SK-MEL-5 (cell line): ENCODE measurements at places on chromosomes 2 and 18.
A peak's percentile ranks its signal among the peaks of the same experiment; 100 is the strongest.

- no peak for DNase-seq
Observed at GRCh38 chr2:190149200-190149599, 86.7 kb upstream of the MSTN start.

DNA sequence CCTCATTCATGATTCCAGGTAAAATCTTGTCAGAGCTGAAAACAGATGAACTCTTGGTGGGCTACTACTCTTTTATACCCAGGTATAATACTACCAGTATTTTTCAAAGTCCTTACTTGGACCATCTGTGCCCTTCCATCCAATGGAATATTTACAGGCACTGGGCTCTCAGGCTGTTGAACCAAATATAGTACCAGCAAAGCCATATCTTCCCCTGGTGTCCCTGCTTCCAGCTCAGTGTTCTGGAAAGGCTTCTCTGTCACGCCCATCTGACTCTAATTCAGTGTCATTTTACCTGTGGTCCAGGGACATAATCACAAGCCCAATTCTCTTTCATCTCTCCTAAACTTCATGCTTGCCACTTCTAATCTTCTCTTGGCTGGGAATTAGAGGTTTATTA is 119.2 kb upstream of the STK17B start:
- DNase-seq: no peak

GRCh38 chr2:234320066-234320465 is 176.8 kb downstream of the ARL4C start:
- DNase-seq: no peak

GRCh38 chr2:121816797-121817196 is 61.3 kb downstream of the TSN start:
- DNase-seq: no peak

DNA sequence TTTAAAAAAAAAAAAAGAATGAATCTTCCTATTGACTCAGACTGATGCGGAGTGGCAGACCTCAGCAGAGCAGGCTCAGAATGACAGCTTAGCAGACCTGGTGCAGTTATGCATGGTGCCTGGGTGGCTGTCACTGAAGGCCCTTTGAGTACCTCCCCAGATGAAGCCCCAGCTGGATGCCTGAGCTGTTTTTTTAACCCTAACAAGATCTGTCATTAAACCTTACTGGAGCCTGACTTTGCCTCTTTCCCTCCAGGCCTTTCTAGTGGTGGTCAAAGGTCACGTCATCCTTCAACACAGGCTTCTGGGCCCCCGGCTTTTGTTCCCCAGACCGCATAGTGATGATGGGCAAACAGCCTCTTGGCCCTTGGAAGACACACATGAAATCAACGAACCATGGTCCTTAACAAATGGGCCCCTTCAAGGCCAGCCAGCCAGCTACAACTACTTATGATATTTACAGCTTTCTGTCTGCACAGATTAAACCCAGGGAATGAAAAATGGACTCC is 138.3 kb upstream of the CYP1B1 start:
- no peak for DNase-seq

DNA sequence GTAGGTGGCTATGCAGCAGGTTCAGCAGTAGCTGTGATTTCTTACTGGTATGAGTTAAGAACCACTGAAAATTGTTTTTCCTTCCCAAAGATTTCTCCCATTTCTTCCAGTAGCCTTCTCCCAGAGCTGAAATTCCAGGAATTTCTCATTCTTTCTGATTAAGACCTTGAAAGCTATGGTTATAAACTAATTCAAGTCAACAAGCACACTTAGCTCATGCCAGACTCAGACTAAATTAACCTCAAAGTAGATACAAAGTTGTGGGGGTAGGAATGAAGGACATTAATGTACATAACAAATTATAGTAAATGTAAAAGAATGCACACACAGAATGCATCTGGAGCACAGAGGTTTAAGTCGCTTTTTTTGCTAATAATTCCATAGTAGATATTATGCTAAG is 103.6 kb upstream of the SOX11 start:
- DNase-seq: no peak

- no peak for DNase-seq
Observed at GRCh38 chr2:218721934-218722333, 11.3 kb downstream of the TTLL4 start.

DNA sequence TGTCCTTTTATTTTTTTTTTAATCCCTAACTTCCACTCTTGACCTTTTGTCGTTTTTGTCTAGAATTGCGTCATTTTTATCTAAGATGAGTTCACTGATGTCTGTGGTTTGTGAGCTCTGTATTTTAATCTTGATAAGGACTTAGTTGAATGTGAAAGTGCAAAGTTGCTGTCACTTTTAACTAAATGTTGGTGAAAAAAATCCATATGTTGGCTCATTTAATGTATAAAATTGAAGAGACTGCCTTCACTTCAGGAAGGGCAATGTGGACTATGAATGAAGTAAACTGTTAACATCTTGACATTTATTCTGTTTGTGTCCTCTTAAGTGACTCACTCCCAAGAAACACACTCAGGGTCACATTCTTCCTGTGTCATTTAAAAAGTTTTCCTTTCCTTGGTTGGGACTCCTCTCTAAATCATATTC is 256.6 kb upstream of the RASGRP3 start:
- DNase-seq: peak; percentile 49

GRCh38 chr2:40097691-40098385 is 318.8 kb upstream of the THUMPD2 start:
- DNase-seq: no peak

DNA sequence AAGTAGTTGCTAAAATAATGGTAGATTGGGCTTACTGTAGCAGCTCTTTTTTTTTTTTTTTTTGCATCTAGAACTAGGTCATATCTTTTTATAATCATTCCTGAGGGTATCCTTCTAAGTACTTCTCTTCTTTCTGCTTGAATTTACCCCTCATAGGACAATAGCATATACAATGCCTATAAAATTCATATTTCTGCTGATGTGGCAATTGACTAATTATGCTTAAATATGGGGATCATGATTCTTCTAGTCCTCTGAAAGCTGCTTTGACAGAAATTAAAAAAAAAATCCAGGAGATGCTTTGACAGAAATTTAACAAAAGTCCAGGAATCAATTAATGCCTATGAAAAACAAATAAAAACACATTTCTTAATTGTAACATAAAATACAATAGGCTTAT is 358.4 kb downstream of the CCDC85A start:
- no peak for DNase-seq

DNA sequence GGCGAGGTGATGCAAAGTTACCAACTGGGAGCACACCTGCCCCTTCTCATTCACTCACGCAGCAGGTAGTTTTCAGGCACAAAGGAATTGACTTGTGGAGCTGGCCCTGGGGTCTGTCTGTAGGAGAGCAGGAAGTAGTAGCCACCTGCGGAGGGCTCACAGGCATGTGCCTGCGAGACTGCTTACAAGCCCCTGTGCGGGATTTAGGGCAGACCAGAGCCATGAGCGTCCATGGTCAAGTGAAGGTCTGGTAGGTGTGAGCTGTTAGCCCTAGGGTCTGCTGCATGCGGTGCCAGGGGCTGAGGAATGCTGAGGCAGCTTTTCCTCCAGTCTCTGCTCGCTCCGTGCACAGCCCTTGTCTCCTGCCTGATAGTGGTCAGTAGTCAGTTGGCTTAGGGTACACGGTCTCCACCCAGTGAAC is 18.9 kb downstream of the INPP4A start:
- DNase-seq: no peak

DNA sequence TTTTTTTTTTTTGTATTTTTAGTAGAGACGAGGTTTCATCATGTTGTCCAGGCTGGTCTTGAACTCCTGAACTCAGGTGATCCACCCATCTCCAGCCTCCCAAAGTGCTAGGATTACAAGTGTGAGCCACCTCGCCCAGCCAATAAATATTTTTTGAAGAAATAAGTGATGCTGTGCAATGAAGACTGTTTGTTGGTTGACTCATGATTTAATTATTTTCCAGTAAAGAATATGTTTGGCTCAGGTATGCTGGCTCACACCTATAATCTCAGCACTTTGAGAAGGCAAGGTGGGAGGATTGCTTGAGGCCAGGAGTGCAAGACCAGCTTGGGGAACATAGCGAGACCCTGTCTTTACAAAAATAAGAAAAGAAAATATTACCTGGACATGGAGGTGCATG is 41.8 kb upstream of the LPIN2 start:
- no peak for DNase-seq

- DNase-seq: peak; percentile 85
Observed at GRCh38 chr2:714005-714741, 37.0 kb upstream of the TMEM18 start.

GRCh38 chr2:145849466-145849865 is 1329.5 kb upstream of the ZEB2 start:
- no peak for DNase-seq

GRCh38 chr2:232231554-232231953 is 147.0 kb upstream of the ALPP start:
- no peak for DNase-seq

- DNase-seq: no peak
Observed at GRCh38 chr2:118047380-118047826, 33.5 kb upstream of the CCDC93 start.

DNA sequence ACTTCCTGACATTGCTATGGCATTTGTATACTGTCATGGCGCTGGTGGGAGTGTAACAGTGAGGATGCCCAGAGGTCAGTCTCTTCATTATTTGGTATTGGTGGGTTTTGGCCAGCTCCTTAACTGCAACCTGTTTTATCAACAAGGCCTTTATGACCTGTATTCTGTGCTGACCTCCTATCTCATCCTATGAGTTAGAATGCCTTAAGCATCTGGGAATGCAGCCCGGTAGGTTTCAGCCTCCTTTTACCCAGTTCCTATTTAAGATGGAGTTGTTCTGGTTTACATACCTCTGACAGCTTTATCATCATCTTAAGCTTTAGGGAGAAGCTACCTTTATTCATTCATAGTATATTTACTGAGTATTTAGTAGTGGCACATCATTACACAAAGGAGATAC is 103.8 kb downstream of the RAPGEF4 start:
- DNase-seq: no peak

DNA sequence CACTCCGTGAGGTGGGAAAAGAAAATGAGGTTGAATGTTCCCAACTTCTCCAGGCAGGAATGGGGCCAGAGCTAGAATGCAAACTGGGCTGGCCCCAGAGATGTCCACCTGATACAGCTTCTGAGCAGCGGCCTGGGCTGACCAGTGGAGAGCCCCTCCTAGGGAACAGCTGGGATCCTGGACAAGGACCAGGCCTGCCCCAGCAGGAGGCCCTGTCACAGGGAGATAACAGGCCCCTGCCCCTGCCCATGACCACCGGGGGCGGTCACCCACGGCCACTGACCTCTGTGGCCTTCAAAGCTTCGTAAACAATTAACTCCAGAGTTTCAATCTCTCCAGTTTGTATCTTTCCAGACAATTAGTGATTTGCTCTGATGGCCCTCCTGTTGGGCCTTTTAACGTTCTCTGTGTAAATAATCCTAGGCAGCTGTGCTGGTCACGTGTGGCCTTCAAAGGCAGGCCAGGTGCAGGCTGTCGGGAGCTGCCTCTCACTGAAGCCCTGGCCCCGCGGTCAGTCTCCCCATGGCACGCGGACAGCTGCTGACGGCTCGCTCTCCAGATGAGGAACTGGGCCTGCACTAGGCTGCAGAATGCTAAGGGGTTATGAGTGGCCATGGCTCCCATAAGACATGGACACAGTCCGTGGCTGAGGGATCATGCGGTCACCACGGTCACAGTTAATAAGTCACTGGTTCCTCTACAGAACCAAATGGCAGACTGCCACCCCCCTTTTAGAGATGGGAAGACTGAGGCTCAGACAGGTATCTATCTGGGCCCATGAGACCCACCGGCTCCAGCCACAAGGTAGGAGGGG is 9.2 kb downstream of the HS6ST1 start:
- DNase-seq: no peak

- no peak for DNase-seq
Observed at GRCh38 chr2:95039363-95039762, 13.9 kb downstream of the MAL start.

DNA sequence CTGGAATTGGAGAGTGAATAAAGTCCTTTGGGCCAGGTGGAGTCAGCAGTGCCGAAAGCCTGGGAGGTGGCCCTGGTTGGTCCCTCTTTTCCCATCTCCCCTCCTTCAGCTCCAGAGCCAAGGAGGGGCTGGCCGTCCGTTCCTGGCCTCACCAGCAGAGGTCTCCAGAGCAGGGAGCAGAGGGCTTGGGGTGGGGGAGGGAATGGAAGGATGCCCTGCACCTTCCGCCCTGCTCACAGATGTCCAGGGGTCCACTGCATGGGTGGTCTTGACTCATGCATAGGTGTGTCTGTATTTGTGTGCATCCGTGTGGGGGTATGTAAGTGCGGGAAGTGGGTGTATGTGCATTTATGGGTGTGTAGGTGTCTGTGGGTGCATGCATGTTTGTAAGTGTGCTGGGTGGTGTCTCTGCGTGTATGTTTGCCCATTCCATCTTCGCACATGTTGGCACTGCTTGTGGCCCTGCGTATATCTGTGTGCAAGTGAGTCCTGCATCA is 201.8 kb downstream of the ZFP36L2 start:
- peak; percentile 81 for DNase-seq

DNA sequence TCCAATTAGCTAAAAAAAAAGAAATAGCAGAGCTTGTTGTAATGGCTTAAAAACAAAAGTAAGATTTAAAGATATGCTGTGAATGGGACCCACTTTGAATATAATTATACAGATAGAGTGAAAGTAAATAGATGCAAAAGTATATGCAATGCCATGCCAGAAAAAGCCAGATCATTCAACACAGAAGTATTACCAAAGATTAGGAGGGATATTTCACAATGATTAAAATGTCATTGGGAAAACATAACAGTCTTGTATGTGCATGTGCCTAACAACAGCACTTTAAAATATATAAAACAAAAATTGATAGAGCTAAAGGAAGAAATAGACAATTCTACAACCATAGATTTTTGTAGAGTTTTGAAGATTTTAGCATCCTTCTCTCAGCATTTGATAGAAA is 19.9 kb upstream of the SIGLEC15 start:
- DNase-seq: no peak

- no peak for DNase-seq
Observed at GRCh38 chr2:10180229-10180628, 57.7 kb downstream of the RRM2 start.

GRCh38 chr2:149224543-149224942 is 105.8 kb upstream of the LYPD6 start:
- DNase-seq: no peak

DNA sequence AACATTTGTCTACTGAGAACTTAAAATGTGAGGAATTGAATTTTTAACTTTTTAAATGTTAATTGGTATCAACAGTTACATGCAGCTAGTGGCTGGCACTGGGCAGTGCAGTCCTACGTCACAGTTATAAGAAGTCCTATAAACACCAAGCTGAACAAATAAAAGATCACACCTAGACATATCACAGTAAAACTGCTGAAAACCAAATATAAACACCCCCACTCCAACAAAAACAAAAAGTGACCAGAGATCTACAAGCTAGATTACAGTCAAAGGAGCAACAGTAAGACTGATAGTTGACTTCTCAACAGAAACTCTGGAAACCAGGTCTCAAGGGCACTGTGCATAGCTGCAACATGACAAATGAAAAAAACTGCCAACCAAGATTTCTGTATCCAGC is 19.4 kb downstream of the TLK1 start:
- no peak for DNase-seq

DNA sequence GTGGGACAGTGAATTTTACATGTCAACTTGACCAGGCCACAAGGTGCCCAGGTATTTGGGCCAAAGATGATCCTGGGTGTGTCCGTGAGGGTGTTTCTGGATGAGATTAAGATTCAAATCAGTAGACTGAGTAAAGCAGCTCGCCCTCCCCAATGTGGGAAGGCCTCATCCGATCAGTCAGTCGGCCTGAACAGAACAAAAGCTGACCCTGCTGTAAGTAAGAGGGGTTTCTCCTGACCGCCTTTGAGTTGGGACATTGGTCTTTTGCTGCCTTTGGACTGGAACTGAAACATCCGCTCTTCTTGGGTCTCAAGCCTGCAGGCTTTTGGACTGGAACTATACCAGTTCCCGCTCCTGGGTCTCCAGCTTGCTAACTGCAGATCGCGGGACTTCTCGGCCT is 233.3 kb downstream of the KLHL29 start:
- no peak for DNase-seq
